Gastrocnemius medialis (tissue), 4 donors: ENCODE measurements at places on chromosomes 3 and 15. TPM values are rescaled to one million over a fixed set of nuclear protein-coding genes. Genes with fewer than 3 reads are reported as not detected.

Gene UACA
- 192 TPM for total RNA-seq

Gene SMCO1
- total RNA-seq, result 1.7 TPM

Gene GABRR3
- not detected for total RNA-seq

GRCh38 chr3:151979906-151980305 lies 106.5 kb downstream of the SUCNR1 start:
- H3K36me3 ChIP-seq, result no peaks in the 10 kb centered on the region
- no peaks in the 10 kb centered on the region for H3K27me3 ChIP-seq
- no peak overlapping the region for H3K27ac ChIP-seq
- H3K4me3 ChIP-seq, result no peak overlapping the region
- DNase-seq, result no peak

GRCh38 chr15:77617476-77618230 lies 15.1 kb downstream of the LINGO1 start:
- H3K36me3 ChIP-seq, result no peaks in the 10 kb centered on the region
- no peak for DNase-seq
- no peaks in the 10 kb centered on the region for H3K27me3 ChIP-seq
- H3K4me3 ChIP-seq, result no peak overlapping the region

DNA sequence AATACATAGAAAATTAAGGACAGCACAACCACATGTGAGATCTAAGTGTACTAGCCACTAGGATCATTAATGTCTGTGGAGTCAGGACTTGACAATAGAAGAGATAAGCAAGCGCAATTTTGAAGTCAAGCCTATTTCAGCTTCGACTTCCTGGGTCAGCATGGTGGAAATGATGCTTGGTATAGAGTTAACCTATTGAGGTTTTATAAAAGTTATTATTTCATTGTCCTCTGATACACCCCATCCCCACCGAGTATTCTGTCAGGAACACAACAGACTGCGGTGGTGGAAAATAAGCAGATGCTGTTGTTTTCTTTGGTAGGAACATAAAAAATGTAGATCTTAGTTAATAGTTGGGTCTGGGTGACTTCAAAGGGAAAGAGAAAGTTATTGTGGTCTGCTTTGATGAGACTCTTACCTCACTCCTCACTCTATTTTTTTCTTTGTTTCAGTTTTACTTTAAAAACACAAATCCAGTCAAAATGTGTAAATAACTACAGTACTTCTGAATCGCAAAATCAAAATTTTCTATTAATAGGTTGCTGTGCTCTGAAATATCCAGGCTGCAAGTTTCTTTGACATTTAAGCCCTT lies 82.1 kb downstream of the IL5RA start:
- H3K27ac ChIP-seq, result no peak overlapping the region
- no peaks in the 10 kb centered on the region for H3K27me3 ChIP-seq
- no peak overlapping the region for H3K4me3 ChIP-seq
- H3K36me3 ChIP-seq, result no peaks in the 10 kb centered on the region
- no peaks in the 10 kb centered on the region for H3K4me1 ChIP-seq
